Mammary epithelial cell (primary cell): ENCODE measurements at places on chromosomes 2 and 18.

DNA sequence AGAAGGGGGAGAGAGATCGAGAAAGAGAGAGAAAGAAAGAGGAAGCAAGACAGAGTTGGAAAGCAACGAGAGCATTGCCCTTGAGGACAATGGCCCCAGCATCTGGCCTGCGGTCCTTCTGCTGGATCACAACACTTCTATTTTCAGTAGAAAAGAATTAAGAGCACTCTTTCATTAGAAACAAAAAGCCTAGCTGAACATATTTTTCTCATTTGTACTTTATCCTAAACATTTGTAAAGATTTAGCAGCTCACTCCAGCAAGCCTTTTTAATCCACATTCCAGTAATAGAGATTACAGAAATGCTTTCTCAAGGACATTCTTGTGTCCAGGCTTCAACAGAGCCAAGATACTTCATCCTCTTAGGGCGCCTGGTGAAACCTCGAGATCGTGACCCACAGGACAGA lies 31.6 kb upstream of the AFF3 start:
- no peak for DNase-seq

DNA sequence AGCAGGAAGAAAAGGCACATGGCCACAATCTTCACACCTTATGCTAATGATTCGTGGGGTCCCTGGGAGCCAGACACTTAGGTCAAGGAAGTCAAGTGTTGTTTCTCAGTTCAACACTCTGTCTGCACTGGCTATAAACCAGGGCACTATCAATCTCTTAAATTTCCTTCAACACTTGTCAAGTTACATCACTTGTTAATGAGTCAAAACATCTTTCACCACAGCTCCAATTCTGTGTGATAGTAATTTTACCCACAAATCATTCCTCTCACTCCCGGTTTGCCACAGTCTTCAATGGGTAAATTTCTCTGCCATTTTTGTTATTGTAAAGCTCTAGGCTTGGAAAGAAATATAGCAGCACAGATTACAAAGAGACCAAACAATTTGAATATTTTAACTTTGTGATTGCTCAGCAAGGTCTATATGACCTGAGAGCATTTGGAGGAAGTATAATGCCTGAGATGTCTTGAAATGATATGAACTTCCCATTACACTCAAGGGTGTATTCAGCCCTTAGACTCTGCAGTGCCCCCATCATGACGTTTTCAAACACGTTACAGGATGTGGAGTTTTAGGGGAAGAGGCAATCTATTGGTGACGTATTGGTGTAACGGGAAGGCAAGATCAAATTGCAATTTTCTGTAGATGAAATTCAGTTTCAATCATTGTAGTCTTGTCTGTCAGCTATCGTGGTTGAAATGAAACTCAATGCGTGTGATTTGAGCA lies 78.7 kb downstream of the ICOS start:
- DNase-seq: no peak

DNA sequence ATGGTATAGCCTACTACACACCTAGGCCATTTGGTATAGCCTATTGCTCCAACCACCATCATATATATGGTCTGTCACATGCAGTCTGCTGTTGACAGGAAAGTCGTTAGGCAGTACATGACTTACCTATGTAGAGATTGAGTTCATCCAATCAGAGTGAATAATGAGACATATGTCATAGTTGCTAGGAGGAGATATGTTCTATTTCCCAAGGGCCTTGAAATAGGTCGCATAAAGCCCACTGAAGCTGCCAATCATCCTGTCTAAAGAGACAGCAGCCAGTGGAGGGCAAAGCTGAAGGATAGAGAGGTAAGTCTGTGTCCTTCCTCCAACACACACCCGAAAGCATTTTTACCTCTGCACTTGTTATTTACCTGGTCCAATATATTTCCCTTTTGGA lies 263.4 kb downstream of the PTPRM start:
- DNase-seq: no peak

DNA sequence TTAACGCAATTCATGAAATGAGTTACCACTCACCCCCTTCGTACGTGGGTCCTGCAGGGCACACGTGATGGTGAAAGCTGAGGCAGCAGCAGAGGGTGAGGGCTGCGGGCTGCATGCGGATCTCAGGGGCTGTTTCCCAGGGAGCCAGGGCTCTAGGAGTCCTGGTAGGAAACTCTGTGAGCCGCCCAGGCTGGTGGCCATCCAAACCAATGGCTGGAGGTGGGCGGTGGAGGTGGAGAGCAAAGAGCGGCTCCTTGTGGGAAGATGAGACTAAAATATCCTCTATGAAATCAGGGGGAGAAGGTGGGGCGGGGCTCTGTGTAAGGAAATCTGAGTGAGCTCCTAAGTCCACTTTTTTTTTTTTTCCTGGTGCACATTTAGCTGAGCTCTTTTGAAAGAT lies 120.1 kb upstream of the SLC1A4 start:
- no peak for DNase-seq

- no peak for DNase-seq
Measured at GRCh38 chr2:206831442-206831995, 66.1 kb downstream of the FASTKD2 start.

- peak; percentile 81 for DNase-seq
Measured at GRCh38 chr2:21256006-21256405, 132.2 kb downstream of the TDRD15 start.
